Activated CD4-positive, CD25-positive, alpha-beta regulatory T cell treated with anti-CD3 and anti-CD28 coated beads, Interleukin-2, amount 50 U/mL, for 72 hours (primary cell): ENCODE measurements at places on chromosomes 11 and 22.

- DNase-seq = peak; percentile 85
Observed at GRCh38 chr11:12224537-12224893, 114.1 kb downstream of the MICAL2 start.

- no peak for DNase-seq
Observed at GRCh38 chr11:849951-850774, 7.5 kb downstream of the TSPAN4 start.

GRCh38 chr22:39593066-39593930, 22.7 kb downstream of the CACNA1I start:
- DNase-seq = no peak

- no peak for DNase-seq
Observed at GRCh38 chr22:43241699-43242386, 54.9 kb upstream of the TTLL12 start.
